Right ventricle myocardium superior (tissue), 1 donor: ENCODE measurements at places on chromosomes 2 and 18.

DNA sequence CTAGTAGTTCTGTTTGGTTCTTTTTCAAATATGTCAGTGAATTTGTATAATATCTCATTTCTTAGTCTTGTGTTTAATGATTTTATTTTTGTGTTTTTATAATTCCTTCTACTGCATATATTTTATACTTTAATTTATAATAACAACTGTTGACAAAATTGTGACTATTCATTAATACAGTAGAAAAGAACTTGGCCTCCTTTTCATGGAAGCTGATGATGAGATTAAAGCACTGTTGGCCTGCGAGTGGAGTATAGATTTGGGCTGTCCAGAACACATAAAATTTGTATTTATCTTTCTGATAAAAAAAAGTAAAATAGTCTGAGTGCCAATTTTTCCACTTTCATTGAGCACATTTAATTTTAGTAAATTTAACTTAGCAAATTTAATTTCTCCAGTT lies 12.1 kb downstream of the CFLAR start:
- no peak for DNase-seq

GRCh38 chr2:233799716-233800115 lies 21.6 kb downstream of the MROH2A start:
- no peak for DNase-seq

DNA sequence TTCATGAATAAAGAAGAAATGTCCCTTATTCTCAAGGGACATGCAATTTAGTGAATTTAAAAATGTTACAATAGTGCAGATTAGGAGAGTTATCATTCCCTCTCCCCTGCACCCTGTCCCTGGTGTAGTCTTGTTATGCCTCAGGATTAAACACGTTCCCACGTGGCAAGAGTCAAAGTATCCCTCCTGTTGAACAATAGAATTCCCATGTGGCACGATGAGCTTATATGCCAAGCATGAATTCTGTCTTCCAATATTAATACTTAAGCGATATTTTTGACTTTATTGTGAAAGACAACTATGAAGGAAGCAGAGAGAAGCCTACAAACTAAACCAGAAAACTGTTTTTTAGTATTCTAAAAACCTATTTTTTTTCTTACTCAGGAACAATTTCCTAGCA lies 36.7 kb upstream of the SPAG16 start:
- no peak for DNase-seq

DNA sequence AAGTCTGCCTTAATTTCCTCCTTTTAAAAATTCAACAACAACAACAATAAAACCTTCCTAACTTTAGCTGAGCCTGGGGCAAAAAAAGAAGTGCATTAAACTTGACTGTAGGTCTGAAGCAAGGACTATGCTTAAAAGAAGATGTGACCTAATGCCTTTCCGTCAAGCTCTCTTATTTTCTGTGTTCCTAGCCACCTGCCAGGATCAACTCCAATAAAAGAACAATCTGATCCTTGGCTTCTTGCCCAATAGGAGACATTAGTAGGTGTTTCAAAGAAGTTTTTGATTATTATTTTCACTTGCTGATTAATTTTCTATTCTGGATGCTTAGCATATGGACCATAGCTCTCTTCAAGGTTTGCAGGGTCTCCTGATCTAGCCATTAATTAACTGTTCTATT lies 237.5 kb downstream of the STK39 start:
- DNase-seq, result no peak

- DNase-seq, result no peak
Observed at GRCh38 chr2:187552381-187552780, 1.9 kb downstream of the TFPI start.

DNA sequence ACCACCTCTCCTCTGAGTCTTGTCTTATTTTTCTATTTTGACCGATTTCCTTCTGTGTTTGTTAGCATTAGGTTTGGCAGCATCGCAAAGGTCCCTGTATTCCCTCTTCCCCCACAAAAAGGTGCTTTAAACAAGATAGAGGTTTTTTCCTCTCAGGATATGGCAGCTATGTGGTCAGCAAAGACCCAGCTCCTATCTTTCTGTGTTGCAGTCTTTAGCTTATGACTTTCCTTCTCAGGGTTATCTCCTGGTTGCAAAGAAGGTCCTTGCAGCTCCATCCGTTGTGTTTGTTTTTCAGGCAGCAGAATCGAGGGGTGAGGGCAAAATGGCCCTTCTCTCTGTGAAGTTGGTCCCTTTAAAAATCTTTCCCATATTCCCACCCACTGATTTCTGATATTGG lies 38.4 kb downstream of the GALNT1 start:
- no peak for DNase-seq

DNA sequence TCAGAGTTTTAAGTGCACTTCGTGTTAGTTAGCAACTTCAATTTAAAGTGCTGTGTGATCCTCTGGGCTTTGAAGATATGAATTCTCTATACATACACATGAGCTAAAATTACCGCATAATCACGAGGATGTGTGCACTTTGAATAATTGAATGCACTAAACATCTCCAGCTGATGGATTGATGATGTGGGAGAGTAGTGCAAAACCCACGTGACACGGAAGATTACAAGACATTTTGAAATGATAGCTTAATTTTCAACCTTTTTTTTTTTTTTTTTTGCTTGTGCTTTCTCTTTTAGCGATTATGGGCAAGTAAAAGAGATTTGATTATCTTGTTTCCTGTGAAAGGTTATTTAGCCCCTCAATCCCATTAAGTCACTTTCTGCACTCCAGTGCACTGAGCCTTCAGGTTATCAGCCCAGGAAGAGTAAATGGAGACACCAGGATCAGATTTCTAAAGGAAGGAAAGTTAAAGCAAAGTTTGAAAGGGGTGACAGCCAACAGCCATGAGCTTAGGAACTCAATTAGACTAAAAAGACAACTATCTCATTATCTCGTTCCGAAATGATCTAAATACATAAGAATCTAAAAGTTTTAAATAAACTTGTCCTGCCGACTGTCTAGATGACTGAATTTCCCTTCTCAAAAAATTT lies 81.6 kb downstream of the CDK15 start:
- DNase-seq, result no peak

- peak; percentile 65 for DNase-seq
Observed at GRCh38 chr2:188293601-188294351, 2.1 kb downstream of the GULP1 start.

GRCh38 chr2:109555346-109555900 lies 58.3 kb downstream of the SEPTIN10 start:
- no peak for DNase-seq

DNA sequence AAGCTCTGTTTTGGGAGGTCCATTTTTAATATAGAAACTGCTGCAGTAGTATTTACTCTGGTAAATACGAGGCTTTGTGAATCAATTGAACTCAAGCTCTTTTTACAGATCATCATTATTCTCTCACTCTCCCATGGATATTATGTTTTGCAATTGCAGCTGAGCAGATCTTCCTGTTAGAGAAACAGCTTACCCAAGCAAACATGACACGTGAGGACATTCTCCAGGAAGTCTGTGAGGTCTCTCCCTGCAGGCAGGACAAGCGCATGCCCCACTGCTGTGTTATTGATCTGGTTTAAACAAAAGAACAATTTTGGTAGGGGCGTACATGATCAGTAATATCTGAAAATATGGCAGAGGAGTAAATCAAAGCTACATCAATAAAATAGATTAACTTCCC lies 72.1 kb downstream of the COL6A3 start:
- no peak for DNase-seq

GRCh38 chr2:241569831-241570281 lies 11.3 kb downstream of the BOK start:
- no peak for DNase-seq

GRCh38 chr2:129178356-129178755 lies 801.1 kb upstream of the RAB6C start:
- DNase-seq, result peak; percentile 77

DNA sequence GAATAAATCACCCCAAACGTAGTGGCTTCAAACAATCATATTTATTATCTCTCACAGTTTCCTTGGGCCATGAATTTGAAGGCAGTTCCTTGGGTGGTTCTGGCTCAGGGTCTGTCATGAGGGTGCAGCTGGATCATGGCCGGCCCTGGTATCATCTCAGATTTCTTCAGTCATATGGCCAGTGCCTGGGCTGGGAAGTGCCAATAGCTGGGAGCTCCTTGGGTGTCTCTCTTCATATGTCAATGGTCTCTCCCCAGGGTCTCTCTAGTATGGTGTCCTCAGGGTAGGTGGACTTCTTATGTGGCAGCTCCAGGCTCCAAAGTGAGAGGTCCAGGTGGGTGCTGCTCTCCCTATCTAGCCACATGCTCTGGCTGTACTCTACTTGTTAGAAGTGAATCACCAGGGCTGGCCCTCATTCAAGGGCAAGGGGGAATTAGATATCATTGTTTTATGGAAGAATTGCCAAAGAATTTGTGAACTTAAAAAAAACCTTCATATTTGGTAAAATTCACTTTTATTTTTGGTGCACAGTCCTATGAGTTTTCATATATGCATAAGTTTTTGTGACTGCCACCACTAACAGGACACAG lies 15.4 kb downstream of the FHOD3 start:
- no peak for DNase-seq

DNA sequence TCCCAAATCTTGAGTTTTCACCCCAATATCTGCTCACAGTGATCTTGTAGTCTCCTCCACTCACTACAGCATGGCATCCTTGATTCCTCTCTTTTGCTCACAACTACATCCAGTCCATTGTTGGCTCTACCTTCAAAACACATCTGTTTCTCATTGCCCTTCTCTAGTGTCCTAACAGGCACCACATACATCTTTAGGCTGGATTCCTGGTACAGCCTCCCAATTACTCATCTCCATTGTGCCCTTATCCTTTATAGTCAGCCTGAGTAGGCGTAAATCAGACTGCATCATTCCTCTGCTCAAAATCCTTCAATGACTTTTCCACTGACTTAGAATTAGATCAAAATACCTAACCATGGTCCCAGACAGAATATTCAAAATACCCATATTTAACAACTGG lies 10.7 kb upstream of the TAF1B start:
- no peak for DNase-seq
